ENCODE measurements at places on chromosomes 1 and 21. TPM values are rescaled to one million over a fixed set of nuclear protein-coding genes. Genes with fewer than 3 reads are reported as not detected.

GRCh38 chr1:175823406-175823805 lies 80.0 kb upstream of the TNR start:
- DNase-seq = no peak

DNA sequence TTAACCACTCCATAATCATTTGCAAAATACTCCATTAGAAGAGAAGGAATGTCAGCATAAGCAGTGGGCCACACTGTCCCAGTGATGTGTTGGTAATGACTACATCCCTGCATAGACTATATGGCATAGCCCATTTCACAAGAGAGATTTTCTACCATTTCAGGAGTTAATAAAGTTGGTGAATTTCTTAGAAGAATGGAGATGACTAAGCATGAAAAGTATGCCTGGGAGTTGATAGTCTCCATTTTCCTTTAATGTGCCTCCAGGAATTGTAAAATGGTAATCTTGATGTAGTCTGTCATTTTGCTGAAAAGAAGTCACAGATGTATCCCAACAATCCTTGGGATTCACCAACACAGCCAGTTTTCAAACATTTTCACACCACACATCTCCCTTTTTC lies 608.8 kb upstream of the CHRM3 start:
- DNase-seq = no peak

DNA sequence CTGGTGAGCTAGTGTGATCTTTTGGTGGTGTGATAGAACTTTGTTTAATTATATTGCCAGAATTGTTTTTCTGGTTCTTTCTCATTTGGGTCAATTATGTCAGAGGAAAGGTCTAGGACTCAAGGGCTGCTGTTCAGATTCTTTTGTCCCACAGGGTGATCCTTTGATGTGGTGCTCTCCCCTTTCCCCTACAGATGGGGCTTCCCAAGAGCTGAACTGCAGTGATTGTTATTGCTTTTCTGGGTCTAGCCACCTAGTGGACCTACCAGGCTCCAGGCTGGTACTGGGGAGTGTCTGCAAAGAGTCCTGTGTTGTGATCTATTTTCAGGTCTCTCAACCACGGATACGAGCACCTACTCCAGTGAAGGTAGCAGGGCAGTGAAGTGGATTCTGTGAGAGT lies 25.9 kb upstream of the CD84 start:
- DNase-seq = no peak

The TPR gene
- total RNA-seq = 57.2 TPM

DNA sequence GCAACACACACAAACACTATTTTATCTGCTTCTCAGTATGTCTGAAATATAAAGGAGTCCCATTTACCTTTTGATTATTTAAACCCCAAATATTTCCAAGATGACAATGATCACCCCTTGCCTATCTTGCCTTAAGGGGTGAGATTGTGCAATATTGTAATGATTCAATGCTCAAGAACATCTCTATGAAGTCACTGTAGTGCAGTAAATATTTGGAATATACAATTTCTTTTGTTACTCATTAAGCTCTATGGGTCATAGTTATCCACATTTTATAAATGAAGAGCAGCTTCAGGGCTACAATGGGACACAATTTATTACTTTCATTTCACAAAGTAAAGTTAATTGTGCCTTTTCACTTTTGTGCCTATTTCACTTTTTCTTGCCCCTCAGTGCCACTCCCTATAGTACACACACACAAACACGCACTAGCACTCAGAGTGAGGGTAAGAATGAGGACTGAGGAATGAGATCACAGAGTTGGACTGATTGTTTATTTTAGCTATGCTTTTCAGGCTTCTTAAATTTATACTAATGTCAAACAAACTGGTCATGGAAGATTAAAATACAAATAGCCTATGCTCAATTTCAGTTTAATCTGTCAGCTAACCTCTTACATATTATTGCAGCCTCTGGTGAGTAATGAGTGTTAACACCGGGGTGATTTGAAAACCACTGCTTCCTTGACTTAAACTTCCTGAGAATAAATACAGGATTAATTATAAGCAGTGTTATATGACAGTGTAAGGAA lies 521.0 kb upstream of the B3GALT2 start:
- DNase-seq = no peak

The RBM8A gene
- total RNA-seq = 94.5 TPM

Measured in right cardiac atrium (tissue), 5 donors.